ENCODE measurements at places on chromosomes 3 and 15. TPM values are rescaled to one million over a fixed set of nuclear protein-coding genes. Genes with fewer than 3 reads are reported as not detected.

- DNase-seq = no peak
Measured at GRCh38 chr15:95454403-95455262, 875.9 kb upstream of the NR2F2 start.

DNA sequence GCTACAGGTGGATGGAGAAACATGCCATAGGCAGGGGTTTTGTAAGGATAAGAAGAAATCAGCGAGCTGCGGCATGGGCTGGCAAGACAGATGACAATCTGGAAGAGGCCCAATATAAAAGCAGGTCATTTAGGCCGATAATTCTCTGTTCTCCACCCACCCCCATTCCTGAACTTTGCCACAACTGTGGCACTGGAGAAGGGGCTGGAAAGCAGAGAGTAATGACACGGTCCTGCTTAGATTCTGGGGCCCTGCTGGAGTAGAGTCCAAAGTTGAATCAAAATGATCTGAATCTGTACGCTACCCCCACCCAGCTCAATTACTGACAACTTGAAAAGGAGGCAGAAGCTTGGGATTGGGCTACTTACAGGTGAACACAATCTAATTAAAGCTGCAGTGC is 18.4 kb upstream of the BUB1B start:
- no peak for DNase-seq

GRCh38 chr3:9683426-9683825 is 20.2 kb upstream of the CPNE9 start:
- DNase-seq = no peak

GRCh38 chr3:149466192-149466591 is 8.3 kb upstream of the TM4SF4 start:
- DNase-seq = no peak

GRCh38 chr3:129314386-129315222 is 35.9 kb downstream of the HMCES start:
- DNase-seq = peak; percentile 68

- DNase-seq = no peak
Measured at GRCh38 chr15:27232876-27233275, 261.9 kb downstream of the GABRG3 start.

DNA sequence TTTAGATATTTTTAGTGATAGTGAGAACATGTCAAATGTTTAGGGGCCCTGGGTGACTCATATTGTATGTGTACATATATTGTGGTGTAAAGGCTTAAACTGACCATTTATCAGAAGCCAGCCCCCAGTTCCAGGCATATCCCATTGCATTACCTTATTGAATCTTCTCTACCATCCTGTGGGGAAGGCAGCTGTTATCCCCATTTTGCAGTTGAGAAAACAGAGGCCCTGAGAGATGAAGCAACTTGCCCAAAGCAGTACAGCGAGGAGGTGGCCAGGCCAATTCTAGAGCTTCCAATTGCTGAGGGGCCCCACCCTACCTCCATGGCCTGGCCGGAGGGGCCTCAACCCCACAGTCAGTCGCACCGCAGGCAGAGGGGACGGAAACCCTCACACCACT is 47.9 kb downstream of the ZNF710 start:
- DNase-seq = no peak

DNA sequence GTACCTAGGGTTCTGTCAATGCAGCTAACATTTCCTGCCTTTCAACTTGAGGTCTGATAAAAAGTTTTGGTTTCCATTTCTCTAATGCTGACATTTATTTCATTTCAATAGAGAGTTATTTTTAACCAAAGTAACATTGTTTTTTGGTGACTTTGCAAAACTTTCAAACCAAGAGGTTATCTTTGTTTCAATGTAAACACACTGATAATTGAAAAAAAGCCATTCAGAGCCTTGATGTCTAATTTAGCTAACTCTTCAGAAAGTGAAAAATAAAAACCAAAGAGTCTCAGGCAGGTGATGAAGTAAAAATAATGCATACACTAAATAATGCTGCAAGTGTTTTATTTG is 9.6 kb upstream of the TIPARP start:
- no peak for DNase-seq

- DNase-seq = no peak
Measured at GRCh38 chr15:63019511-63020109, 22.9 kb upstream of the TPM1 start.

- DNase-seq = no peak
Measured at GRCh38 chr3:134803051-134803505, 8.0 kb downstream of the EPHB1 start.

GRCh38 chr3:61632568-61633175 is 71.3 kb downstream of the PTPRG start:
- DNase-seq = no peak

- DNase-seq = peak; percentile 32
Measured at GRCh38 chr3:13879102-13879945, 547 bp downstream of the WNT7A start.

DNA sequence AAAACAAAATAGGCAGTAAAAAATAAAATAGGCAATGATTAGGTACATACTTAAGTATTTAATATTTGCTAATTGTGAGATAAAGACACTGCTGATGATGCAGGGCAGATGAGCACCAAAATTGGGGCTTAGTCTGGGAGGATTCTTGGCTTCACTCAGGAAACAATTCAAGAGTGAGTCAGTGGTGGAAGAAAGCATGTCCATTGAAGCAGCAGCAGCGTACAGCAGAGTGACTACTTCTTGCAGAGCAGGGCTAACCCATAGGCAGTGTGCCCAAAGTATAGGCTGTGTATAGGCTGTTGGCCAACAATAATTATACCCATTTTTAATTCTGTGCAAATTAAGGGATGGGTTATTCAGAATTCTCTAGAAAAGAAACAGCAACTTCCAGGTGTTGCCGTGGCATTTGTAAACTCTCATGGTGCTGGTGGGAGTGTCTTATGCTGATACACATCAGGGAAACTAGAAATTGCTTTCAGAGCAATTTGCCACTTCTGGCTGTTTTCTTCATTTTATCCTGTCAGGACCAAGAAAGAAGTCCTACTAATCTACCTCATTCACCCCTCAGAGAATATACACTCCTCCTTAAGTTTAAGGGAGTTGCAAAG is 317.3 kb upstream of the NAALADL2 start:
- DNase-seq = no peak

DNA sequence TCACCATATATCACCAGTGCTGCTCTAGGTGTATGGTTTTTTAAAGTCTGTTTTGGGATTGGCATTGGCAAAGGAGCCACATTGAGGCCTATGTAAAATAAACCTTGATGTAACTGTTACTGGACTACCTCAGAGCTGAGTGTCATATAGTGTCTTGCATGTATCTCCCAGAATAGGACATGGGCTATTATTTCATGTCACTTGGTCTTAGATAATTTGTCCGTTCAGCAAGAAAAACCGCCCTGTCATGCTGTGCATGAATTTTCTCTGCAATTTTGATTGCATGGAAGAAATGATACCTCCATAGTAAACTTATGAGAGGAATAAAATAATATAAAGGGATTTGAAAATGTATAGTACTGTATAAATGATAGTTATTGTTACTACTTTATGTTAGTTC is 59.6 kb downstream of the RNF13 start:
- no peak for DNase-seq

- DNase-seq = no peak
Measured at GRCh38 chr3:8500319-8500988, 1.2 kb upstream of the LMCD1 start.

- no peak for DNase-seq
Measured at GRCh38 chr15:29356786-29357185, 87.2 kb upstream of the NSMCE3 start.

DNA sequence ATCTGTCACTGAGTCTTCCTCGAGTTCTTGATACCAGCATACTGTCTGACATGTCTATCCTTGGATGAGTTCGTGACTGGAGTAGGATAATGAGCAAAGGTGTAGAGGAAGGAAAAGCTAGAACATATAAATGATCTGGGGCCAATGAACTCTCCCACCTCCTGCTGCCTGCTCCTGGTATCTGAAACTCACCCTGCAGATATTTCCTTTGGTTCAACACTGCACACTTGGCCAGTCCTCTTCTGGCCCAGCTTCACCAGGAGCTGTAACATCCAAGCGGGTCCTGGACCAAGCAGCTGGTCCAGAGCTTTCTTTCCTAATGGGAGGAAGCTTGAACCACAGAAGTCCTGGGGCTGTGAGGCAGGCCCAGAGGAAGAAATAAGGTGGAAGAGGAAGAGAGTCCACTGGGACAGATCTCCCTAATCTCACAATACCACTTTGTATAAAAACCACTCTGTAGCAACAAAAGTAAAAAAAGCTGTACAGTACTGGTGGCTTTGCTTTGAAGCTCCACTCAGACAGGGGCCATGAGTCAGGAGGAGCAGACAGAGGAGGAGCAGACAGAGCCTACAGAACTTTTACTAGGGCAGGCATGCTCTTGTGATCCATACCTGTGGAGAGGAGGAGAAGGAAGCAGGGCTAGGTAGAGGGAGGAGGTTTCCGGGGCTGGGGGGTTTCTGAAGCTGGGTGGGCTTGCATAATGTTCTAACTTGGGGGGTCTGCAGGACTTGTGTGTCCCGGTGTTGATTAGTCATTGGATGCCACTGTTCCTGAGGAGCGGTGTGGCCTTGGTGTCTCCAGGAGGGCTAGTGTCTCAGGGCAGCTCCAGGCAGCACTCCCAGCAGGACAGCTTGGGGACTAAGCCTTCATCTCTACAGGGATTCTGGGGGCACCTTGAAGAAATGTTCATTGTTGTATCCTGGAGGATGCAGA is 166.9 kb downstream of the ABHD5 start:
- no peak for DNase-seq

GRCh38 chr15:51799282-51800252 is 29.9 kb upstream of the TMOD3 start:
- no peak for DNase-seq

- DNase-seq = peak; percentile 8
Measured at GRCh38 chr3:127959873-127960272, 44.8 kb downstream of the KBTBD12 start.

DNA sequence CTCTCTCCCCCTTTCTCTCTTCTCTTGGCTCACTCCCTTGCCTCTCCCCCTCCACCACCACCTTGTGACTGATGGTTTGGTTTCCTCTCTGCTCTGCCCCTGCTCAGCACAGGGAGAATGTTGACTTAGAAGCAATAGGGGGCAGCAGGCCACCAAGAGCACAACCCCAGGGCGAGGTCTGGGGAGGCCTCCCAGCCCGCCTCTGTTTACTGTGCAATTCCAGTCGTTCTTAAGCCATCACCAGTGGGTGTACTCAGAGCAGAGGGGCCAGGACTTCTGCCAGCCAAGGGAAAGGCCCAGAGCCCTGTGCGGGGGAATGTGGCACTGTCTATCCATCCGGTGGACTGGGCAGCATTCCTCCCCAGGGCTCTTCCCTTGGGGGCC is 5.7 kb upstream of the APEH start:
- no peak for DNase-seq

DNA sequence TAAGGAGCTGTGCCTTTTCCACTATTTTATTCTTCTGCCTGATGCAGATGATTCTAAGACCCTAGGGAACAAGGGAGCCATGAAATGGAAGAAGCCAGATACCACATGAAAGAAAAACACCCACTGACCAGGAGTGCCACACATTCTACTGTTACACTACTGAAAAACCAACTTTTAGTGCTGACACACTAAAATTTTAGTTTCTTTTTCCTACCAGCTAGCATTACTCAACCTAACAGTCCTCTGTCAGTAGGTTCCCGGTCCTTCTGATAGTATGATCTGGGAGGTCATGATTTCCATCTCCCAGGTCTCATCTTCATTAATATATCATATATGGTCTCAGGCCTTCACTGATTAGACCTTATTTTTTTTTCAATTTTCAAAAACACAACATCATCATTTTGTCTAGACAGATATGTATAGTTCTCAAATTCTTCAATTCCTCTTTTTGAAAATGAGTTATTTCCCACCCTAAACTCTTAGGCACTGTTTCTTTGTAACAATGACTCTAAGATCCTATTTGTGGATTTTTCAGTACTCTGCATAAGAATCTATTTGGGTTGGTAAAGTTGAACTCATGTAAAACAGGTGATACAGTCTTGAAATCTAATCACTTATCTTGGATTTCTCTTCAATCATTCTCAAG is 321.8 kb downstream of the CTNNB1 start:
- DNase-seq = no peak

DNA sequence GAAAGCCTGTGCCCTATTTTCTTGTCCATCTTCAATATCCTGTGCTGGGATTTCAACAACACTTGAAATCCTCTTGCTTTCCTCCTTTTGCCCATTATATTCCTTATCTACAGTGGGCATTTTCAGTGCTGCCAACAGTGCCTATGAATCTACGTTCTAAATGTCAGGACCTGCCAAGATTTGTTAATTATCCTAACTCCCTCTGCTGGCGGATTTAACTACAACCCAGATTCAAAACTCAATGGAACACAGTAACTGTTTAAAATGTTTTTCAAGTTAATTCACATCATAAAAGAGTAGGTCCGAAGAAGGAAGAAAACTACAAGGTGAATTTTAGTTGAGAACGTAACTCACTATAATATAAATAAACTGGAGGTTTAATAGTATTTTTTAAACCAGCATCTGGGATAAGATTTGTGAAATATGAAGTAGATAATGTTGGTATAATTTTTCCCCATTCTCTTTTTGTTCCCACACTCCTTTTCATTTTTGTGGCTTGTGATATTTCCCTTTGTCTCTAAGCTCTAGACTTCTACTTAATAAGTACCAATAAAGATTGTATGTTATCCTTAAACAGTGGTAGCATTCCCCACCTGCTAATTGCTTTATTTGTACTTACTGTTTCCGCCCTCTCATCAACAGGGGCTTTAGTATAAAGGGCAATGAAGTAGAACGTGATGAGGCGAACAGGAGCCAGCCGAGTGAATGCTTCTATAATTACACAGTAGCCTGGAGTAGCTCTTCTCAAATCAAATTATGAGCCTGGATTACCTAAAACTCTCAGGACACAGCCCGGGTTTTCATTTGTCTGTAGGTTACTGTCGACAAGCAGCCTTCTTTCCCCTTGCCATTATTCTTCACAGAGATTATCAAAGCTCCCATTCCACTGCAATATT is 302.5 kb upstream of the ATP11B start:
- peak; percentile 7 for DNase-seq

- DNase-seq = no peak
Measured at GRCh38 chr3:42686832-42687650, 1.7 kb downstream of the KLHL40 start.

GRCh38 chr3:71135373-71136088 is 448.0 kb downstream of the FOXP1 start:
- DNase-seq = no peak

- no peak for DNase-seq
Measured at GRCh38 chr15:45715528-45715927, 80.7 kb downstream of the SQOR start.

IGSF11 gene
- total RNA-seq = not detected

LRIG1 gene
- 12.4 TPM for total RNA-seq

CLDN18 gene
- total RNA-seq = not detected

TMCO5A gene
- total RNA-seq = not detected

MYO5C gene
- 4.5 TPM for total RNA-seq

CPEB1 gene
- total RNA-seq = 0.62 TPM

IL17RC gene
- total RNA-seq = 0.25 TPM

MYLK gene
- total RNA-seq = not detected

MME gene
- total RNA-seq = 11.2 TPM

NSMCE3 gene
- total RNA-seq = 16.1 TPM

CASR gene
- not detected for total RNA-seq

LIPC gene
- total RNA-seq = not detected

PATL2 gene
- total RNA-seq = 60.5 TPM

MAN2C1 gene
- 227 TPM for total RNA-seq

FAM174B gene
- 1.9 TPM for total RNA-seq

ATP13A4 gene
- total RNA-seq = 8.8 TPM

Measured in B cell (primary cell).